ENCODE measurements at places on chromosomes 3 and 15.

DNA sequence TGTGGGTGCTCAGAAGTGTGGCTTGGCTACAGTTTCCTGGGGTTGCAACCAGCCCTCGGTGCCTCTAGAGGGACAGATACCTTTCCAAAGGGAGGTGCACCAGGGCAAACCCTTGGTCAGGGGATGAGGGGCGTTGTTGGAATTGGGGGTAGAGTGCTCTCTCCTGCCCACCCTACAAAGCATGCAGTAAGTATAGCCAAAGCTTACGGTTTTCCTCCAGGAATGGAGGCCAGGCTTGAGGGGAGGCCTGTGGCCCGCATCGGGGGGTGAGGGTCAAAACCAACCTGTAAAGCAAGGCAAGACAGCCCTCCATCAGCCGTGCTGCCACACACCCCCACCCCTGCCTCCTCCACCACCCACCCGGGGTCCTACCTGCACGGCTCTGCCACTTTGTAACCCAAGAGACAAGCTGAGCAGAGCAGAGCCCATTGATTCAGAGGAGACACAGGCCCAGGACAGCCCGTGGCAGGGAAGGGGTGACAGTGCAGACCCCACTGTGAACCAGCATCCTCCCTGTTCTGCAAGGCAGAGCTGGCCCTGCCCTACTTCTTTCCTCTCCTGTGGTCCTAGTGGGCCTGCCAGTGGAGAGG lies 41.5 kb downstream of the TLE3 start:
- no peak for DNase-seq

GRCh38 chr3:25171118-25171807 lies 256.8 kb upstream of the RARB start:
- no peak for DNase-seq

- DNase-seq, result no peak
These were observed 694.7 kb downstream of the ZNF385D start for GRCh38 chr3:21056293-21056692.

- DNase-seq, result no peak
These were observed 36.3 kb upstream of the MASP1 start for GRCh38 chr3:187327845-187328244.

- DNase-seq, result no peak
These were observed 423.4 kb downstream of the ZIC1 start for GRCh38 chr3:147832611-147833010.

DNA sequence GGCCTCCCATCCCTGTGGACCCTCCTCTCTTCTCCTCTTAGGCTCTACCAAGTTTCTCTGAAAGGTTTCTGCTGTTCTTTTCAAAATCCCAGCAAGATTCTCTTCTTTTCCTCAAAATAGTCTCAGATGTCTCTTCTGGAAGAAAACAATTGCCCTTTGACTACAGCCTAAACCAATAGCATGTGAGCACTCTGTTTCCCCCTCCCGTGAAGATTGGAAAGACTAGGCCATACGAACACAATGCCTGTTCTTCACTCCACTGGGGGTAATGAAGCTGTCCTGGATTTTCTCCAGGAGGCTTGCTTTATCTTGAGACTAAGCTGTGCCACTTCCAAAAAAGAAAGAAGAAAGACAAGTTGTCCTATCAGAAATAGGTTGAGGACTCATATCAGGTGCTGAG lies 178.7 kb upstream of the MCTP2 start:
- DNase-seq, result no peak

- no peak for DNase-seq
These were observed 11.4 kb upstream of the SLC9A9 start for GRCh38 chr3:143859465-143860203.

GRCh38 chr3:50388016-50388719 lies 28.8 kb upstream of the TMEM115 start:
- no peak for DNase-seq

DNA sequence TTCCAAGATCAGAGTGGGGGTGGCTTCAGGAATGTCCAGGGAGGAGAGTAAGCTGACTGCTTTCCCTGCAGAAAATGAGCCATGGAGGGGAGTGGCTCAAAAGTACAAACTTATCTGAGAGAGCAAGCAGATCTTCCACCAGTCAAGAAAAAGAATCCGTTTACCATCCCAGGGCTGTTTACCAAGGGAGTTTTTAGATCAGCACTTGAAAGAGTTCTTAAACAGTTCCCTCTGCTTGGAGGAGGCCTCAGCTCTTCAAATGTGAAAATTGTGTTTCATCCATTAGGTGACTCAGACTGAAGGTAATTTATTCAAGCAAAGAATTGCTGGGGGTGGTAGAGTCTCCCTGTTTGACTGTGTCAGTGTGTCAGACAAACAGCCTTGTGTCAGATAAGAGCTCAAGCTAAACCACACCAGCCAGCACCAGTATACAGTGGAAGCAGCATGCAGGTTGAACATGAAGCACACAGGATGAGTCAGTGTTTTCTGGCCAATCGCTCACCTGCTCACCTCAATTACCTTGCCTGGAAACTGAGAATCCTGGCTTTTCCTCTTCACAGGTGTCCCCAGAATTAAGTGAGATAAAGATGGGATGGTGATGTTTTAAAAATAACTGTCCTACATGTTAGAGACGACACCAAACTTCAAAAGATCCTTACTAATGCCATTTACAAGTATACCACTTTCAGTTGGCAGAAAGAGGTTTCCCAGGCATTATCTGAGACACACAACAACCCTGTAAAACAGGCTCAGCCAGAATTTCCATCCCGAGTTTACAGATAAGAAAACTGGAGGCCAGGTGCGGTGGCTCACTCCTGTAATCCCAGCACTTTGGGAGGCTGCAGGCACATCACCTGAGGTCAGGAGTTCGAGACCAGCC lies 21.7 kb downstream of the SH3BP5 start:
- peak; percentile 61 for DNase-seq

DNA sequence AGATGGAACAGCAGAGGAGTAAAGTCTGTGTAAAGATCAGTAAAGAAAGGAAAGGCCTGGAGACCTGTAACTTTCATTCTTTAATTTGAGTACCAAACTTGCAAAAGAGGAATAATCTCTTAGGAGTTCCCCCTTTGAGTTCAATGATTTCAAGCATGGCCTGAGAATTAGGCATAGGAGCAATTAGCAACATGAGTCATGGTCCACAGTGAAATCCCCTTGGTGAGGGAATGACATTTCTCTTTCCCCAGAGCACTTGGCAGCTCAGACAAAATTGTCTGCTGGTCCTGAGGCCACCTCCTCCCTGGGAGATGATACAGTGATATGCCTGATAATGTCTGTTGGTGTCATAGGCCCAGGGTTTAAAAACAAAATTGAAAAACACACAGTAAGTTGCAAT lies 81.4 kb upstream of the CRBN start:
- no peak for DNase-seq

GRCh38 chr3:37219266-37219665 lies 44.9 kb upstream of the LRRFIP2 start:
- DNase-seq, result no peak

DNA sequence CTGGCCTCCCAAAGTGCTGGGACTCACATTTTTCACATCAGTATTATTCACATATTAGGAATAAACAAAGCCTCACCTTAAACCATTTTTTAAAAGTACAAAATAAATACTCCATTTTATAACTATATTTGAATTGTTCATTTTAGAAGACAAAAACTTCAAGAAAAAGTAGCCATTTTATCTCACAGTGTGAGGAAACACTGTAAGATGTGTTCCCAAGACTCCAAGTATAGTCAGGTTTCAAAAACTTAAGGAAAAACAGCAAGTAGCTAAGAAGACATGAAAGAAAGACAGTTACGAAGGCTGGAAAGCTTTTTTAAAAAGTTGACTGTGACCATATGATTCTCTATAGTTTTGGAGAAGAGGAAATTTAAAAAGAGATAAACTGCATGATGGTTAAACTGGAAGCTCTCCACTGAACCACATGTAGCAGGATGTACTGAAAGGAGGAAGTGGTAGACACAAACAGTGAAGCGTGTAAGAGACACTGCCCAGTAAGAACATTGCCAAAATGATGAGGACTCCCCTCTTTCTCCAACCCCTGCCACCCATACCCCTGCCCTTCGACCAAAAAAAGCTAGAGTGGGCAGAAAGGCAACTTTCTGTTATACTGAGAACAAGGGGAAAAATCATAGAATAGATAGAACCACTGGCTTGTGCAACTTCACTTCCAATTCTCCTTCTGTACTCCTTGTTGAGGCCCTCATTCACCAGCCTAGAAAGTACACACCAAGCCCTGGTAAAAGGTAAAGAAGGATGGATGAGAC lies 6.2 kb upstream of the TMF1 start:
- no peak for DNase-seq

GRCh38 chr3:126441256-126441880 lies 34.3 kb downstream of the ZXDC start:
- DNase-seq, result no peak

DNA sequence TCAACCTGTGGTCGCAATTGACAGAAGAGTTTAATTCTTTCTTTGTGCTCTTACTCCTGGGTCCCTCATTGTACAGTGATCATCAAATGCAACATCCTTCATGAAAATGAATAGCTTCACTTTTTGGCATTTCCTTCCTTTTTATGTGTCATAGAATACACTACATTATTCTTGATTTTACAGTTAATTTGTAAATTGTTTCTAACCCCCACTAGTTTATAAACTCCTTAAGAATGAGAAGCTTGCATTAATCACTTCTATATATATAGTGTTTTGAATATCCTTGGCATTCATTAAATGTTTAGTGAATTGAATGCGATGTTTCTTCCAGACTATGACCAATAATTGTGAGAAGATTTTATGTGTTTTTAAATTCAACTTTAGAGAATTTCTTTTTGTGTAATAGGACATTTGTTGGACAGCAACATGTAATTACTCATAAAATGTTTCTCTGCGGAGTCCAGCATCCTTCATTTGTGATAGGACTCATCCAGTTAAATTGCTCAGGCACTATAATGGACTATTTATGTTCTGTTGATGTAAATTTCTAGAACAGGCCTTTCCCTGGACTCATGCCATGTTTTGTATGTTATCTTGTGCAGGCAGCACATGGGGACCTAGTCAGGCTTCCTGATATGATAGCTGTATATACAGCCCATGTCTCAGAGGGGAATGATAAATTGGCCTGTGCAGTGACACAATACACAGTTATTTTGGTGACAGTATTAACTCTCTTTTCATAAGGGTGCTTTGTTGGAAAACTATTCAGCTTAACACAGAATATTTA lies 51.3 kb downstream of the MBNL1 start:
- no peak for DNase-seq

GRCh38 chr3:74862476-74862875 lies 248.0 kb upstream of the CNTN3 start:
- no peak for DNase-seq

DNA sequence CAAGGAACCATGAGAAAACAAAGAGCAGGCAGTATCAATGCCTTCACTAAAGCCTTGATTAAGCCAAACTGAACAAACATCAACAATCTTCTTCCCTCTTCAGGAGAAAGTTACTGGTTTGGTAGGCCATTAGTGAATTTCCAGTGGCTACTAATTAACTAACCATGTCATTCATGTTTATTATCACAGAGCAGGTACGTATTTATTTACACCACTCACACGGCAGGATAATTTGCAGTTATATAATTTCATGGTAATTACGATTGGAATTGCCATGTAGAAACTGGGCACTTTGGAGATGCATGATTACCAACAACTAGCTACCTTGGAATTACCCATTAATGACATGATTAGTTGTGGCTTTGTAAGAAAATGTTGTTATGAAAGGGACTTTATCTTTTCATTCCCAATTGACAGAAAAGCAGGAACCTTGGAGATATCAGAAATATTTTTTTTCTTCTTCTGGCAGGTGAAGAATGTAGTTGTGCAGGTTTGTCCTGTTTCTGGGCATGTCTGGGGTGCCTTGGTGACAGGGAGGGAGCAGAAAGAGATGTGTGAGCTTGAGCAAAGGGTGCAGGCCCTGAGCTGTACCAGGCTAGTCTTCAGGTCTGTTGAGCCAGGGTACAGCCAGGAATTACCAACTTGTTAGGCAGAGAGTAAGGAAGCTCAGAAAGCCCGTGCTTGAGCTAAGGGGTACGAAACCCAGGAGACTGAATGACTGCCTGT lies 310.7 kb downstream of the RORA start:
- no peak for DNase-seq

DNA sequence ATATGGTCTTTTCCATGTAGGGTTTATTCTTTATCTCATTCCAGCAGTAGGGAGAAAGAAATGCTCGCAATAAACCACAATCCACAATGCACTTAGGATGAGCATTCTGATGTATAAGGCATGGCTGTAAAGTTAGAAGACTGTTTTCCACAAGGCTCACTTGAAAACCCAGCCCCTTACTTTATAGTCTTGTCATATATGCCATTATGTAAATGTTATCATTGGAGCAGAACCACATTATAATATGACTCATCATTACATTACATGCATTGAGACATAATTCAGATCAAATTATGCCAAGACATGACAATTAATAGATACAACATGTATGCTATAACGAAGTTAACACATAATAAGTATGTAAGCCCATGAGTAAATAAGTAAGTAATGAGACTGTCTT lies 348.1 kb downstream of the LSAMP start:
- DNase-seq, result no peak

- DNase-seq, result no peak
These were observed 68.6 kb downstream of the CDC25A start for GRCh38 chr3:48119505-48120193.

DNA sequence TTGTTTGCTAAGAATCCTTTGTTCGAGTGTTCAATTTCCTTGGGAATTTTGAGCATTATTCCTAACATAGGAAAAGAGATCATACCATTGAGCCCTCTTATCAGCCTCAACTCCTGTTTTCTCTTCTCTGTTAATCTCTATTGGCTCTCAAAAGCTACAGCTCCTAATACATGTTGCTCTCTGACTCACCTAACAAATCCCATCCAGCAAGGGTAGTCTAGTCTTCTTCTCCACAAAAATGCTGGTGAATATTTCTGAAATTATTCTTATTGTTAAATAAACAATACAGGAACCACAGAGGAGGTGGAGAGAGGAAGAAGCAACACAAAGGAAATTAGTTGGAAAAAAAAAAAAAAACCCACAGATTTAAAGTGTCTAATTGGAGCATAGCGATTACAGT lies 325.8 kb upstream of the NAALADL2 start:
- DNase-seq, result no peak

GRCh38 chr3:143383421-143383820 lies 263.9 kb downstream of the CHST2 start:
- DNase-seq, result no peak

- DNase-seq, result no peak
These were observed 44.8 kb upstream of the CCDC174 start for GRCh38 chr3:14606669-14607339.

DNA sequence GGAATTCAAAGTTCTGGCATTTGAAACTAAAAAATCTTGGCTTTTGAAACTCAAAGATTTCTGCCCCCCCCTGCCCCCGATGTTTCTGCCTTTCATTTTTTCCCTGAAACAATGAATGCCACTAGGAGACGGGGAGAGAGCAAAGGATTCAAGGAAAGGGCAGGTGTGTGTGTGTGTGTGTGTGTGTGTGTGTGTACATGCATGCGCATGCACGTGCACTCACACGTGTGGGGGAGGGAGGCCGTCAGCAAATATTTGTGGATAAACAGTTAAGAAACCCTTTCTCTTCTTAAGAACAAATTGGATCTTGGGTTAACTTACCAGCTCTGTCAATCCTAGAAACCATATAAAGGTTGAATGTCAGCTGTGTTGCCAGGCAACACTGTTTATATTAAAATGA lies 29.2 kb upstream of the CCDC174 start:
- no peak for DNase-seq
